Thymus (tissue), 14 donors: ENCODE measurements at places on chromosomes 11 and 22. TPM values are rescaled to one million over a fixed set of nuclear protein-coding genes. Genes with fewer than 3 reads are reported as not detected.

DNA sequence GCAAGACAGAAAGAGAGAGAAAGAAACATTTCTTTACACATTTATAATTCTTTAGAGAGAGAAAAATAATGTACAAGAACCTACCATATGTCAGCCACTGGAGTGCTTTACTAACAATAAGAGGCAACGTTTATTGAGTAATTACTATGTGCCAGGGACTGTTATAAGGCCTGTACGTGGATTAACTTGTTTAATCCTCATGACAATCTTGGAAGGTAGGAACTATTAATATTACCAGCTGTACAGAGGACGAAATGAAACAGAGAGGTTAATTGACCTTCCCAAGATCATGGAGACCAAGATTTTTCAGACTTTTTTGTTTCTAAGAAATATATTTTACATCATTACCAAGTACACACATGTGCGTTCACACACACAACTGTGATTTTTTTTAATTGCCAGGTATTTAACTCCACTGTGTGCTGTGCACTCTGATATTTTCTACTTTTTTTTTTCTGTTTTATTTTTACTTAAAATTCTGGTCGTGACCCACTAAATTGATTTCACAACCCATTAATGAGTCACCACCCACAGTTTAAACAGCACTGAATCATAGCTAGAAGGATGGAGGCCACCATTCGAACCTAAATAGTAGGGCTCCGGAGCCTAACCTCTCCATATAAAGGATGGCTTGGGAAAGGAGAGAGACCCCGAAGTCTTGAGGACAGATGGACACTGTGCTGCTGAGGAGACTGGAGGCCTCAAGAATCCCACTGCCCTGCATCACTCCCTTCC is 21.4 kb downstream of the CREB3L1 start:
- no peak for DNase-seq

DNA sequence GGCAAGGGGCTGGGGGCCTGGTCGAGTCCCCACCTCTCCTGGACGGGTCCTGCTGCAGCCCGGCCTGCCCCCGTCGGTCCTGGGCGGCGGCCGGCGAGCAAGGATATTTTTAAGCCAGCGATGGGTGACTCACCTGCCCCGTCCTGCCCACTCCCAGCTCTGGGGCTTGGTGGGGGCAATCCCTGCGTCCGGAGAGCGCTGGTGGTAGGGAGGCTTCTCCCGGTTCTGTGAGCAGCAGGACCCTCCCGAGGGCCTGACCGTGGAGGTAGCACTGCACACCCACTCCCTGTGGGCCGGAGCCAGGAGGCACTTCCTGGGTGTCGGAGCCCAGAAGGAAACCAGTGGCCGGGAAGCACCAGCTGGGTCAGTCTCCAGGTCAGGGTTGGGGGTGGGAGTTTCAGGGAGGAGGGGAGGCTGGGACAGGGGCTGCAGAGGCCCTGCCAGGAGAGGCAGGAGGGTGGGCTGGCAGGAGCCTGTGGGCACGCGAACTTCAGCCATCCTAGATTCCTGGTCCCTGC is 467 bp downstream of the EPS8L2 start:
- no peak for DNase-seq

DNA sequence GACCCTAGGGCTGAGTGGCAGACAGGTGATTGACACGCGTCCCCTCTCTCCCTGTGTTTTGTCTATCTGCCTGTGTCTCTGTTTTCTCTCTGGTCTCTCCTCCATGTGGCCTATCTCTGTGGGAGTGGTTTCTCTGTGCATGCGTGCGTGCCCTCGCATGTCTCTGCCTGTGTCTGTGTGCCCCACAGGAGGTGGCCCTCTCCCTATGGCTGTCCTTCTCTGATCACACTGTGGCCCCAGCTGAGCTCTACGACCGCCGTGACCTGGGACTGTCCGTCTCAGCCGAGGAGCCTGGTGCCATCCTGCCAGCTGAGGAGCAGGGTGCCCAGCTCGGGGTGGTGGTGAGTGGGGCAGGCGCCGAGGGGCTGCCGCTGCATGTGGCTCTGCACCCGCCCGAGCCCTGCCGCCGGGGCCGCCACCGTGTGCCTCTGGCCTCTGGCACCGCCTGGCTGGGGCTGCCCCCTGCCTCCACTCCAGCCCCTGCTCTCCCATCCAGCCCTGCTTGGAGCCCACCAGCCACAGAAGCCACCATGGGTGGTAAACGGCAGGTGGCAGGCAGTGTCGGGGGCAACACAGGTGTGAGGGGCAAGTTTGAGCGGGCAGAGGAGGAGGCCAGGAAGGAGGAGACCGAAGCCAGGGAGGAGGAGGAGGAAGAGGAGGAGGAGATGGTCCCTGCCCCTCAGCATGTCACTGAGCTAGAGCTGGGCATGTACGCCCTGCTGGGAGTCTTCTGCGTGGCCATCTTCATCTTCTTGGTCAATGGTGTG is 11.6 kb downstream of the TMEM132A start:
- no peak for DNase-seq

GRCh38 chr22:41565403-41566054 is 4.7 kb downstream of the CSDC2 start:
- no peak for DNase-seq

DNA sequence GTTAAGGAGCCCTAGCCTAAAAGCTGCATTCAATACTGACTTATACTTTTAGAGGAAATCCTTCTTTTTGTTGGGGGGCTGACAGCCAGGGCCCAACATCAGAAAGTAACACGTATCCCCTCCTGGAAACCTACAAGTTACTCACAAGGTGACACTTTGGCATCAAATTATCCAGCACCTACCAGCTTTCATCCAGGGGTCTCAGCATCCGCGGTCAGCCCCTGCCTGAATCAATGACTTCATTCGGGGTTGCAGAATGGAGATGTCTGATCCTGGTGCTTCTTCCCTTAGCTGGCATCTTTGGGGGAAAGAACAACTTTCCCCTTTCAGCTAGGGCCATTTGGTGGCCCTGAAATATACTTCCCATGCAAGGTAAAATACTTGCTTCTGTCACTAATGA is 5.3 kb upstream of the NAP1L4 start:
- DNase-seq, result no peak

Gene CCDC188
- 0.84 TPM for polyA plus RNA-seq

- no peak for DNase-seq
Observed at GRCh38 chr22:25030636-25031035, 78.1 kb downstream of the KIAA1671 start.

- no peak for DNase-seq
Observed at GRCh38 chr22:29217827-29218757, 12.4 kb downstream of the EMID1 start.

DNA sequence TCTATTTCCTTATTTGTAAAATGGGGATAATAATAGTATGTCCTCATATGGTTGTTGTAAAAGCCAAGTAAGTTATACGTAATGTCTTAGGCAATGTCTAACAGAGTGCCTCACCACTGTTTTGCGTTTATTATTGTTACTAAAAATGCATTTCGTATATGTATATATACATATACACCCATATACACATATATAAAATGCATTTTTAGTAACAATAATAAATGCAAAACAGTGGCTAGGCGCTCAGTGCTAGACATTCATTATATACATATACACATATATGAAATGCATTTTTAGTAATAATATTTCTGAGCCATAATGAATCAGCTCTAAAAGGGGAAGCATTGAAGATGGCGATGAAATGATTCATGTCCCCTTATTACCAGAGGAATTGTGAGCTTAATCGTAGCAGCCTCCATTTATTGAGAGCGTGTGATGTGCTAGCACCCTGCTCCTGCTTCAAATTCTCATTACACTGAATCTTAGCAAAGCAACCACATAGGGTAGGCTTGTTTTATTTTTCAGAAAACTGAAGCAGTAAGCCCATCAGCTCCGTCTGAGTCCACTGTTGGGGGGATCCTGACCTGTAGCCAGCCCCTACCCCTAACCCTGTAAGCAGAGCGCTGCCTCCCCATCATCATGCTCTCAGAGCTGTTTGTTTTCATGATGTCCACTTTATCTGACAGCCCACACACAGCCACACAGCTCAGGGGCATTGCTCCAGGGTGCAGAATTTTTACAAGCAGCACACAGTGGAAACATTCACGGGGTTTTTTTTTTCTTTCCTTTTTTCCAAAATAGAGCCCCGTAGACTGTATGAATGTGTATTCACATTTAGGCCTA is 97.1 kb upstream of the NAV2 start:
- DNase-seq, result no peak
